Neural crest cell (in vitro differentiated cells): ENCODE measurements at places on chromosomes 2 and 18. TPM values are rescaled to one million over a fixed set of nuclear protein-coding genes. Genes with fewer than 3 reads are reported as not detected.

ST8SIA5 gene
- total RNA-seq = 0.79 and 2.7 TPM in 2 replicates

MC4R gene
- 0.19 TPM in 1 of 2 replicates, not detected in the other for total RNA-seq

FEZ2 gene
- total RNA-seq = 43.5 and 48.0 TPM in 2 replicates

UCN gene
- total RNA-seq = 1.6 and 1.9 TPM in 2 replicates

SPRED2 gene
- total RNA-seq = 55.4 and 55.8 TPM in 2 replicates

GRCh38 chr2:100178085-100178788, 35.8 kb upstream of the AFF3 start:
- DNase-seq = peak; percentile 52

DNA sequence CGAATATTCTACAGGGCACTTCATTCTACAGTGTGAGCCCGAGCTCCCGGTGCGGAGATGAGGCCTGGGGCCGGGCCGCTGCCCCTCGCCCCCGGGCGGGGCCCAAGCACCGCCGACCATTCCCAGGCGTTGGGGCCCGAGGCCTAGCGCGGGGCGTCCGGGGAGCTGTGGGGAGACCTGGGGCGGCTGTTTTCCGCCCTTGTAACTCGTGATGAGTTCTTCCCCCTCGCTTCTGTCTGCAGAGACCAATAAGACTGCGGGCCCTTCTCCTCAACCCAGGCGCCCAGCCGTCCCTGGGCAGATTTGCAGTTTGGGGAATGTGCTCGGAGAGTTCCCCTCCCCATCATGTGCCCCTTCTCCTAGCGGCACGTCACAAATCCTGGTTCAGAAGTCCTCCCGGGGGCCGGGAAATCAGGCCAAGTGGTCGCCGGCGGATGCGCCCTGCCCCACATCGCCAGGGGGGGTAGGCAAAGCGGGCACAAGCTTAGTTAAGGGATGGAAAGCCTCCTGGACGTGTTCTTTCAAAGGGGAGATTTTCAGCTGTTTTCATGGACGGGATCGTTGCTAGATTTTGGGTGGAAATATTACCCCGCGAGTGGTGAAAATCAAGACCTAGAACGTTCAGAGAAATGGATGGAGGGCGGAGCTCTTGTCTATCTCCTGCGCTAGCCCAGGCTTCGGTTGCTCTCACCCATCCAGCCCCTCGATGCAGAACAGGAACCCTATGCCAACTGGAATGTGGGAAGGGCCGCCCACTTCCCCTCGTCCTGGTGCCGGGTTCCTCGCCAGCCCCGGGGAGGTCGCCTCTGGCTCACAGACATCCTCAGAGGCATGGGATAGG, 18.8 kb upstream of the HAAO start:
- DNase-seq = peak; percentile 41

GRCh38 chr2:171460537-171460936, 26.5 kb downstream of the DCAF17 start:
- no peak for DNase-seq

DNA sequence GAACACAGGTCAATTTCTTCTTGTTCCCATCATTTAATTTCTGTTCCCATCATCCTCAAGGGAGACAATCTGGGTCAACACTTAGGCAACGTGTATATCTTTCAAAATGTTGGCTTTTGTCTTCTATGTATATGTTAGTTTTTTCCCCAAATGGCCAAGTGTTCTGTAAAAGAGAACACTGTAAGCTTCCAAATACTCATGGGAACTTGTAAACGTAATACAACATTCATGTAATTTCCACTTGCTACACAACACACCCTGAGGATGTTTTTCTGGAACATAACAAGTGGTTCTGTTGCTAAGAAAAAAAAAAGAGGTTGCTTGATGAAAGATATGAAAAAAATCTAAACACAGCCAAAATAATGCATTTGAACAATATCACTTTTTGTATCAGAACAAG, 149.1 kb downstream of the ATAD2B start:
- DNase-seq = no peak
